ENCODE measurements at places on chromosomes 13 and 19.

DNA sequence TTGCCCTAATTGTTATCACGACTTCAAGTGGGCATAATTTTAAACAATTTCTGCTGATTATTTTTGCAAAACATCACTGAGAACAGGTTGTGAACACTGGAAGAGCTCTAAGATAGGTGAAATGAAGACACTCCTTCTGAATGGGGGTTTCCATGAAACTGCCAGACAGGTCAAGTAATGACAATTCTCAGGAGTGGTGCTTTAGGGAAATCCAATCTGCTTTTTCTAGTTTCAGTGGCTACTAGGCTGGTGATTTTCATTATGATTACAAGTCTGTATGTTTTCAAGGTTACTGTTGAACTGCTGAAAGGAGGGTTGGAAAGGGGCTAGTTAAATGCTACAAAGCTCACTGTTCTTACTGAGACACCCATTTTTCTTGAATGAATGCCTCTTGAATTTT, 1724.2 kb downstream of the PCDH9 start:
- no peak for DNase-seq

GRCh38 chr13:53073711-53074110, 45.1 kb downstream of the OLFM4 start:
- DNase-seq = no peak

- DNase-seq = no peak
Observed at GRCh38 chr13:27915301-27916207, 4.2 kb upstream of the PDX1 start.

- DNase-seq = no peak
Observed at GRCh38 chr13:75855847-75856246, 219.7 kb downstream of the LMO7 start.

GRCh38 chr13:72657379-72657778, 70.0 kb downstream of the MZT1 start:
- no peak for DNase-seq

- DNase-seq = no peak
Observed at GRCh38 chr19:15702534-15702930, 25.3 kb upstream of the OR10H2 start.

GRCh38 chr19:2207991-2208860, 27.9 kb downstream of the PLEKHJ1 start:
- no peak for DNase-seq

DNA sequence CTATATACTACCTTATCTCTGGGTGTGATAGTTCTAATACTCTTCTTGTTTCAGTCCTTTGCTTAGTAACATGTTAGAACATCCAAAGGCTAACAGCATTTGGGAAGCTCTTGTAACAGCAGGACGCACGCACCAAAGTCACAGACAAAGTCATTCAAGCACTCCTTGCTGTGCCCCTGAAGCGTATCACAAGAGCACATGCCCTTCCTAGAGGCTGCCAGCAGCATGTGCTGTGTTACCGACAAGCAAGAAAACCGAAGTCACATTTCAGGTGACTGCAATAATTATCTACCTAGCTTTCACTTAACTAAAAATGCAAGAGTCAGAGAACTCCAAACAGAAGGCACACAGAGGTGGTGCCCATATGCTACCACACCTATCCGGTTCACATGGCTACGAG, 194.1 kb downstream of the KLF12 start:
- no peak for DNase-seq

DNA sequence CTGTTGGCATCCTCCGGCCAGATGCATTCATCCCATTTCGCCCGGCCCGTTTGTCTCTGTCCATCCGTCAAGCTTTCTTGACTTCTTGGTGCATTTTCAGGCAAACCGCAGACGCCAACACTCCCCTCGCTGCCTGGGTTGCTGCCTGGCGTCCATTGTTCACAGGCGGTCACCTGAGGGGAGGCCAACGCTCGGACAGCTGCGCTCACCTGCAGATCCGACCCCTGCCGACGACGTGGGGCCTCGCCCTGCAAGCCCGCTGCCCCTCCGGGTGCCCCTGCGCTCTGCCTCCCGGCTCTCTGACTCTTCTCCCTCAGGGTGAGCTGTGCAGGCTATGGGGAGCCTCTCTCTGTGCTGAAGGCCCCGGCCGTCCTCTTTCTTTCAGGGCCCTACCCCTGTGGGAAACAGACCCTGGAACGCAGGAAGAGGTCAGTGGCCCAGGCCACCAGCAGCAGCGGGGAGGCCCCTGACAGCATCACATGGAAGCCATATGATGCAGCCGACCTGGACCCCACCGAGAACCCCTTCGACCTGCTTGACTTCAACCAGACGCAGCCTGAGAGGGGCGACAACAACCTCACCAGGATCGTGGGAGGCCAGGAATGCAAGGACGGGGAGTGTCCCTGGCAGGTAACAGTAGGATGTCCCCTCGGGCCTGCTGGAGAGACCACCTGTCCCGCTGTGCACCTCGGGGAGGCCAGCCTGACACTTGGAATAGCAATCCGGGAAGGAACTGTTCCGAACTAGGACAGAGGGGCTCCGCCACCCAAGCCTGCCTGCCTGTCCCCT, 14.8 kb upstream of the PROZ start:
- no peak for DNase-seq

Data from stimulated activated CD8-positive, alpha-beta memory T cell treated with anti-CD3 and anti-CD28 coated beads, Interleukin-15, amount 100 ng/mL, for 24 hours (primary cell).